ENCODE measurements at places on chromosomes 3 and 15.

DNA sequence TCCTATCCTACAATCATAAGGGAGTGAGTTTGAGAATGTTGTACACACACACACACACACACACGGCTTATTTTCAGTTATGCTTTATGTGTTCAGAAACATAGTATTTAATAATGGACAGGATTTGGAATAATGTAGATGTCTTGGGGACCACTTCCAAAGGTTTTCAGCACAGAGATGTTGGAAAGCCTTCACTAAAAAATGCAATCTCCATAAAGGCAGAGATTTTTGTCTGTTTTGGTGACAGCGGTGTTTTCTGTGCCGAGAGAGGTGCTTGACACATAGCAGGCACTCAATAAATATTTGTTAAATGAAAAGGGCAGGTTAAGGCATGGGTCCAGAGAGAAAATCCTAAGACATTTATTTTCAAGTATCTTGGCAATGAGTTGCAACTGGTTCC, 428.2 kb upstream of the RGMA start:
- no peak for DNase-seq

- no peak for DNase-seq
Observed at GRCh38 chr3:53613125-53613524, 118.7 kb downstream of the CACNA1D start.

DNA sequence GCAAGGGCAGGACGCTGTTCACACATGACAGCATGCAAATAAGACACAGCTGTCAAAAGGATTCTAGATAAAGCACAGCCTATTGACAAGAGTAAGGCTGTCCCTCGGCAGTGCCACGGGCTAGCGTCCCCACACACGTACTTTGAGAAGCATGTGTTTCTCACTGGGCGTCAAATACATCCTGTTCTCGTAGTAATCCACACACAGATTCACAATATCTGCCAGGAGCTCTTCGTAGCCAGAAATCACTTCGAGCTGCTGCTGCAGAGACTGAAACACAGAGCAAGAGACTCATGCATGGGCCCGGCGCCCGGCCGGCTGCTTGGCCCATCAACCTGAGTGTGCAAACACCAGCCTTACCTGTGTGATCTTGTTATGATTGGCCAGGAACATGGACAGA, 41.1 kb downstream of the CYFIP1 start:
- DNase-seq = no peak

DNA sequence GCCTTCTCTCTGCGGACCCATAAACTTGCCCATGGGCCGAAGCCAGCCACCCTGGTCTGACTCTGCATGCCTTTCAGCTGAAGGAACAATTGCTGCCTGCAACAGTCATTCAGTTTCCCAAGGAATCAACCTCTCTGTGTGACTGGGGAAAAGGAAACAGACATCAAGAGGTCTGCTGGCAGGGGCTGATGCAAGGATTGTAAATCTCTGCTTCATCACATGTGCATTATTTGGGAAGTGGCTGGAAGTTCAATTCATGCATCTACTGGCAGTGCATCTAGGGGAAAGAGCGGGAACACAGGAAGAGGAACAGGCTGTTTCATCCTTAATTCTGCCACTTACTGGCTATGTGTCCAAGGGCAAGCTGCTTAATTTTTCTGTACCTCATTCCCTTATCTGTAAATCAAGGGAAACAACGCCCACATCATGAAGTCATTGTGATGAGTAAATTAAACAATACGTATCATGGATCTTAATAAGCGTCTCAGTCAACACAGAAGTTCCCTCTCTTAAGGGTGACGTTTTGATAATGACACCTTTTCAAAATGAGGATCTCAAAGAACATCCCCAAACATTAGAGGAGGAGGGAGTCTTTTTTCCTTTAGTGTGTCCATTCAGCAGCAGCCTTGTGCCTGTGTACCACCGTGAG, 17.4 kb upstream of the ADPGK start:
- DNase-seq = no peak

GRCh38 chr15:88729581-88729980, 73.7 kb upstream of the ACAN start:
- DNase-seq = no peak
